ENCODE measurements at places on chromosomes 5 and 9. TPM values are rescaled to one million over a fixed set of nuclear protein-coding genes. Genes with fewer than 3 reads are reported as not detected.

GRCh38 chr5:154937186-154937717 lies 759 bp downstream of the GEMIN5 start:
- no peak for DNase-seq

GRCh38 chr5:178450121-178451028 lies 139.8 kb downstream of the COL23A1 start:
- no peak for DNase-seq

- no peak for DNase-seq
Measured at GRCh38 chr9:96067600-96067999, 192.1 kb downstream of the ERCC6L2 start.

GRCh38 chr9:81128701-81129100 lies 560.6 kb downstream of the TLE1 start:
- no peak for DNase-seq

- no peak for DNase-seq
Measured at GRCh38 chr5:68067976-68068603, 147.5 kb upstream of the PIK3R1 start.

DNA sequence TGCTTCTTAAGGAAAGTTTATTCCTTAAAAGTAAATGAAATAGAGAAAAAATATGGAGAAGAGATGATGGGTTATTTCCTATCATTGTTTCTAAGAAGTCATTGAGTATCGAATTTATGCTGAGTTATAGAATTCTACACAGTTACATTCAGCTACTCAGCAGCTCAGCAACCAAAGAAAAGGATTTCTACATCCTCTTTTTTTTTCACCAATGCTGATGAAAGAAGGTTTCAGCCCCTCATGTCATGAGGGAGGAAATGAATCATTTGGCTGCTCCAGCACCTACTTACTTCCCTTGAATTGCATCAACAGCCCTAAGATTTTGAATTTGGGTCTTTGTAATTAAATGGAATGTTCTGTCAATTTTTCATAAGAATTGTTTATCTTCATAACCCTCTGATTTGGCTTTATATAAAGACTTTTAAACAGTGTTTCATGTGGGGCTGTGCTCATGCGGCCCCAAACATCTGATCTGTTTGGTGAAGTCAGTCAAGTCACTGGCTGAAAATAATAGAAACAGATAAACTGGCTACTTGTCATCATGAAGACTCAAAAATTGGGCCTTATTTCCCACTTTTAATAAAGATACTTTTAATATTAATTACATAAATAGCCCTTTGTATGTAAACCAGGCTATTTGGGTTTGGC lies 18.5 kb upstream of the SNX2 start:
- DNase-seq, result no peak

DNA sequence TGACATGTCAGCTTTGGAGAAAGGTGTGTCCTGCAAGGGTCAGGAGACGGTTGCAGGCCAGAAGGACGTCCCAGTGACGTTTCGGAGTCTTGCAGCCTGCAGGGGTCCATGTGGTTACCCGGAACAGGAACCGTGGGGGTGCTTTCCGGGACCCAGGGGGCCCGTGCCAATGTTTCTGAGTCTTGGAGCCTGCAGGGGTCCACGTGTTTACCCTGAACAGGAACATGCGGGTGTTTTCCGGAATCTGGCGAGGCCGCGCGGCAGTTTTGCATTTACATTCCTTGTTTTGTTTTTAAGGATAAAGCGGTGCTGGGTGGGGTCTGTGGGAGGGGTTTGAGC lies 30.6 kb downstream of the NKD2 start:
- DNase-seq, result no peak

- no peak for DNase-seq
Measured at GRCh38 chr5:14739538-14739937, 75.0 kb downstream of the OTULIN start.

- DNase-seq, result peak; percentile 26
Measured at GRCh38 chr9:78363221-78363620, 66.3 kb downstream of the PSAT1 start.

- DNase-seq, result no peak
Measured at GRCh38 chr5:198516-199196, 7.4 kb downstream of the LRRC14B start.

DNA sequence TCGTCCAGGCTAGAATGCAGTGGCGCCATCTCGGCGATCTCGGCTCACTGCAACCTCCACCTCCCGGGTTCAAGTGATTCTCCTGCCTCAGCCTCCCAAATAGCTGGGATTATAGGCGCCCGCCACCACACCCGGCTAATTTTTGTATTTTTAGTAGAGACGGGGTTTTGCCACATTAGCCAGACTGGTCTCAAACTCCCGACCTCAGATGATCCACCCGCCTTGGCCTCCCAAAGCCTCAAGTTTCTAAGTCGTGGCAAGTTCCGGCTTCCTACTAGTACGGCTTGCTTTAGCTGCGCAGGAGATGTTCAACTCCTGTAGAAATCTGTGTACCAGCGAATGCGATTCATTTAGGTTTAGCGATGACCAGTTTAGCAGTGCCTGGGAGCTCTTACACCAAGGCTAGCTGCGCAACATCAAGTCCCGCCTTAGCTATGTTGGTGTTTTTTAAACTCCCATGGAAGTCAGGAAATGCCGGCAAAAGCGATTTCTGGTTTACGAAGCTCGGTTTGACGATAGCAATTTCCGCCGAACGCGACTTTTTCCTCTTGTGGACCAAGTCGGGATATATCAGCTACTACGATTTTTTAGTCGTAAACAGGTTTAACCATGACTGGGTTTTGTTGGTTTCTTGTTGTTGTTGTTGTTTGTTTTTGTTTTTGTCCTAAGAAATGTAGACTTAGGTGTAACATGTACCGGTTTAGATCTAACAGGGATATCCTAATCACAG lies 46.4 kb downstream of the ANXA2R start:
- peak; percentile 46 for DNase-seq

DNA sequence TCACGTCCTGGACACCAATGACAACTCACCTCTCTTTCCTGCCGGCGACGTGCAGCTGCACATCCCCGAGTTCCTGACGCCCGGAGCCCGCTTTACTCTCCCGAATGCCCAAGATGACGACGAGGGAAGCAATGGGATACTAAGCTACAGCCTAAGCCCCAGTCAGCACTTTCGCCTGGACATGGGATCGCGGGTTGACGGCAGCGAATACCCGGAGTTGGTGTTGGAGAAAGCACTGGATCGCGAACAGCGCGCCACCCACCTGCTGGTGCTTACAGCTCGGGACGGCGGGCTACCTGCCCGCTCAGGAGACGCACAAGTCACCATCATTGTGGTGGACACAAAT lies 1.1 kb downstream of the PCDHAC1 start:
- DNase-seq, result no peak

DNA sequence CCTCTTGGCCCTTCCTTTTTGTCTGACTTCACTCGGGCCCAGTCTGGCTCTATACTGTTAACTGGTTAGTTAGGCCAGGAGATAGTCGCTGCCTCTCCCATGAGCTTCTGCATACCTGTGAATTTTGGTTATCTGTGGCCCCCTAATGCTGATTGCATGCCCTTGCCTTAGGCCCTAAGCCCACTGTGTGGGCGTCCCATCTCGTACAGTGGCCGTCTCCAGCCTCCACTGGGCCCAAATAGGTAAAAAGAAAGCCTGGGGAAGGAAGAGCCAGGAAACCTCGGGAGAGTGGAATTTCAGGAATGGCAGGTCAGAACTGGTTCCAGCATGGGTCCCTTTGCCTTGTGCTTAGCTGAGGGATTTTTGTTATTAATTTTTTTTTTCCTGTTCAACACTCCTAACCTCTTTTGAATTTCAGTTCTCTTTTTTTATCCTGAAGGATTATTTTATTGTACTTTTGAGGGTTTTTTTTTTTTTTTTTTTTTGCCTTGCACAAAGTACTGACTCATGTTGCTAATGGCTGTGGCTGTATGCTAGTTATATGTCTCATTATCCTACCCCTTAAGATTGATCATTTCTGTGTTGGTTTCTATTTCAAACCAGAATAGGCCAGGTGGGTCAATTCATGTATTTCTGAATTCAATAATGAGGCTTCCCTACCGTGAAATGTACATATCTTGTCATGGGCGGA lies 3.4 kb downstream of the PRRC2B start:
- DNase-seq, result no peak

GRCh38 chr9:92026206-92027002 lies 76.4 kb upstream of the ROR2 start:
- no peak for DNase-seq

DNA sequence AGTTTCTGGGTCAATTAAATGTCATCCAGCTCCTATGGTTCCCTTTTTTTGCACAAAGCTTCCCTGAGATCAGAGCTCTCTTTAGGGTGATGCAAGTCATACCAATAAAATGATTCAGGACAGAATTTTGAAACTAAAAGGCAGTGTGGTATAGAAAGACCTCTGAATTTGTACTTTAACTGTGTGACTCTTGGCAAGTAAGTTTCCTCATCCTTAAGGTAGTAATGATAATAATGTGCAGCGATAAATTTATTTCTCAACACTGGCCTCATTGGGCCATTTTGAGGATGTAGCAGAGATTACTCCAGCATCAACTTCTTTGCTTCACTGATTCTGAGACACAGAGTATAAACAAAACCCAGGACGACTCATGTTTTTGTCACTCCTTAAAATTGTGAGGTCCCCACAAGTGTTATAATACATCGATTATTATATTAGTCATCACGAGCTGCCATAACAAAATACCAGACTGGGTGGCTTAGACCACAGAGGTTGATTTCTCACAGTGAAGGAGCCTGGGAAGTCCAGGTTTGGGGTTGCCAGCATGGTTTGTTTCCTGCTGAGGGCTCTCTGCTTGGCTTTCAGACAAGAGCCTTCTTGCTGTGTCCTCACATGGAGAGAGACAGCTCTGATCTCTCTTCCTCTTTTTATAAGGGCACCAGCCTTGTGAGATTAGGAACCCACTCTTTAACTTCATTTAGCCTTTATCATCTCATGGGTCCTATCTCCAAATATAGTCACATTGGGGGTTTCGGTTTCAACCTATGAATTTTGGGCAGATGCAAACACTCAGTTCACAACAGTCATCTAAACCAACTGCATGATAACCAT lies 293.0 kb downstream of the ZNF608 start:
- DNase-seq, result no peak

DNA sequence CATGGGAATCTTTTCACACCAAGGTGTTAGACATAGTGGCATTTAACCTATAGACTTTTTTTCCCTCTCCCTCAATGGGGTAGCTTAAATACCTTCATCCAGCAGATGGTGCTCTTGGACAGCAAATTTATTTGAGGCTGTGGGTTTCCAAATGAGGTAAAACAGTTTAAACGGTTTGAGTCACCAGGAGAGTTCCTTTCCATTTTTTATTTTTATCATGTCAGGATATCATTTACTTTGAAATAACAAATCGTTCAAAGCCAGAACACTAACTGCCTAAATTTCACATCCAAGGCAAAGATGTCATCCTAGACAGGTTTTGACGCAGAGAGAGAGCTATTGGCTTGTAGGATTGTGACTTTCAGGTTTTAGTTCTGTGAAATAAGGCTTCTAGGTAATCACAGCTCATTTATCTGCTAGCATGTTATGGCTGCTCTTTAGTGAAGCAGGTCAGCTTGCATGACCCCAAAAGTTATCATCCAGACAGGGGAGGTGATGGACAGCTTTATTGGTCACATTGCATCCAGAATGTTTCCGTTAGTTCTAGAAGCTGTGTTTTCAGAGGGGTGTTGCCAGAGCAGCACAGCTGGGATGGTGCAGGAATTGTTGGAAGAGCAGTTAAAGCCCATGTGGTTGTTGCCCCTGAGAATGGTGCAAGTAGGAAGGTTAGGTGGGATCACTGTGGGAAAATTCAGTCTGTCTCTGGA lies 69.8 kb downstream of the KDM4C start:
- DNase-seq, result peak; percentile 61

GRCh38 chr9:131198041-131198715 lies 72.8 kb downstream of the NUP214 start:
- no peak for DNase-seq

GRCh38 chr5:169181814-169182213 lies 119.1 kb downstream of the SLIT3 start:
- no peak for DNase-seq

DNA sequence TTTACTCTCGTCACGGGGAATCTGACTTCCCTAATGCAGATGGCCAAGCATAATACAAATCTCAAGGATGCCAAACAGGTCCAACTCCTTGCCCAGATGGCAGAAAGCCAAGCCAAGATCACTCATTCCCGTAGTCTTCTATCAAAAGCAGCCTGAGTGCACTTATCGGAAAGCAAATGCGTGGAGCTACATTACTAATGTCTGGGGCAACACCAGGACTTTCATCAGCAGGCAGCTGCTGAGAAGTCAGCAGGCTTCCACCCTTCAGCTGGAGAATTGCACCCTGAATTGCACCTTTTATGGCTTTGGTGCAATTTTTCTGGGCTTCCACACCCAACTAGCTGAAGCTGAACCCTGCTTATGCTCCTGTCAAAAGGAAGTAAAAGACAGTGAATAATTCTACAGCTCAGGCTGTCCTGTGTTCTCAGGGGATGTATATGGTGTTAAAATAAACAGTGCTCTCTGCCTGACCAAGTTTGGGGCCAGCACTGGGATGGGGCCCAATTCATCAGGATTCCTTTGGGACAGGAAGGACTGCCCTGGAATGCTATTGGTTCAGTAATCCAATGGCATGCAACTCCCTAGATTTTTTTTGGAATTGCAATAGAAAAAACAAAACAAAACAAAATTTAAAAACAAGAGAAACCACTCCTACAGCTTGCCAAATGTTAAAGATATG lies 92.6 kb downstream of the DPYSL3 start:
- peak; percentile 61 for DNase-seq

DNA sequence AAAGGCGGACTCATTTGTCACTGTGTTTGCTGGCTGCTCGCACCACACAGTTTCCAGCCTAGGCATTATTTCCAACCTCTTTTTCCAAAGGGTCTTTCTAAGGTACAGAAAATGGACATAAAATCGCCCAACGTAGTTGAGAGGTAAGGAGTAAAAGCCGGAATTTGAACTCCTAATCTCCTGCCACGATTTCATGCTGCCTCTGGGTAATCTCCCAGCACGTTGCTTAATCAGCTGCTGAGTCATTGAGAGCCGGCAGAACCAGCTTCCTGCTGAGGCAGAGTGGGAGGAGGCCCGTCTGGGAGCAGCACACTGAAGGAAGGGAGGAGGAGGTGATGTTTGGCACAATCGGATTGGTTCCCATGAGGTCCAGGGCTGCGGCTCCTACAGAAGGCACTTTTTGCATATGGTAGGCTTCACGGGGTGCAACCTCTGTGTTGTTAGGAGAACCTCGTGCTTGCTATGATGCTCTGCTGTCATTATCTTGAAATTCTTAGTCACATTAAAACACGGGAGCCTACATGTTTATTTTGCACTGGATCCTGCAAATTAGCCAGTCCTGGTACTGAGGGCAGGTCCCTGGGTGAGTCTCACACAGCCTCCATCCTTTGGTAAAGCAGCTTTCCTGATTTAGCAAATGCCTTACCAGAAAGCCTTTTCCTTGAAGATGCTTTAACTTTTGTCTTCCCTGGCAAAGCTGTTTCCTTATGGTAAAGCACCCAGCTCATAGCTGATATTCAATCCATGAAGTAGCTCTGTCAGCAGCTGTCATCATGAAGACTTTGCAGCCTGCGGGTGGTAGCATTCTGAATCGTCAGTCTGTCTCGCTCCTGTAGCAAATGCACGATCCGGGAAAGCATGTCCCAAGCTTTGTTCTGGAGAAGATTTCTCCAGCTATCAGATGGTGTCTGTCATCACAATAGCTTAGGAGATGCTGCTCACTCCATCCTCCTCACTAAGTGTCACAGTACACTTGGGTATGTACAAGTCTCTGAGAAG lies 191.6 kb upstream of the MSX2 start:
- DNase-seq, result peak; percentile 7

The PROB1 gene
- polyA plus RNA-seq, result 38.4 TPM

The OR1J2 gene
- not detected for polyA plus RNA-seq

The ADGRV1 gene
- polyA plus RNA-seq, result 1.3 TPM

All from muscle of arm (tissue), 14 donors.